ENCODE measurements at places on chromosomes 13 and 19.
A peak's percentile ranks its signal among the peaks of the same experiment; 100 is the strongest.

- no peak for DNase-seq
Observed at GRCh38 chr13:110976785-110977184, 61.9 kb upstream of the ANKRD10 start.

GRCh38 chr13:107675847-107676550, 539.3 kb downstream of the LIG4 start:
- DNase-seq: no peak

- DNase-seq: no peak
Observed at GRCh38 chr19:19334063-19334988, 13.7 kb downstream of the MAU2 start.

GRCh38 chr19:42111811-42112210, 20.4 kb downstream of the POU2F2 start:
- DNase-seq: peak; percentile 46

GRCh38 chr19:6047741-6048251, 62.5 kb downstream of the RFX2 start:
- peak; percentile 47 for DNase-seq

GRCh38 chr13:68745502-68745901, 1362.1 kb upstream of the ATXN8OS start:
- DNase-seq: no peak

DNA sequence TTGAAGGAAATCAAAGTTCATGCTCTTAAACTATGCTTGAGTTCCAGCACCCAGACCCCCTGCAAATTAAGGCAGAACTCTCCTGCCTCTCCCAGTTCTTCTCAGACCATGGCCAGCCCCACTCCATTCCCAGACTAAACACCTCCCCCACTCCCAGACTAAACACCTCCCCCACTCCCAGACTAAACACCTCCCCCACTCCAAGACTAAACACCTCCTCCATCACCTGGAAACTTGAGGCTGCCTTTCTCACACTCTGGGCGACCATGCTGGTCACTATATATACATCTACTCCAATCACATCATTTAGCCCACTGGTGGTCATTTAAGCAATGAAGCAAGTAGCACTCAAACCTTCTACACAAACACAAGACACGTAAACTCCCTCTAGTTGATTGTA, 57.2 kb downstream of the CAB39L start:
- no peak for DNase-seq

DNA sequence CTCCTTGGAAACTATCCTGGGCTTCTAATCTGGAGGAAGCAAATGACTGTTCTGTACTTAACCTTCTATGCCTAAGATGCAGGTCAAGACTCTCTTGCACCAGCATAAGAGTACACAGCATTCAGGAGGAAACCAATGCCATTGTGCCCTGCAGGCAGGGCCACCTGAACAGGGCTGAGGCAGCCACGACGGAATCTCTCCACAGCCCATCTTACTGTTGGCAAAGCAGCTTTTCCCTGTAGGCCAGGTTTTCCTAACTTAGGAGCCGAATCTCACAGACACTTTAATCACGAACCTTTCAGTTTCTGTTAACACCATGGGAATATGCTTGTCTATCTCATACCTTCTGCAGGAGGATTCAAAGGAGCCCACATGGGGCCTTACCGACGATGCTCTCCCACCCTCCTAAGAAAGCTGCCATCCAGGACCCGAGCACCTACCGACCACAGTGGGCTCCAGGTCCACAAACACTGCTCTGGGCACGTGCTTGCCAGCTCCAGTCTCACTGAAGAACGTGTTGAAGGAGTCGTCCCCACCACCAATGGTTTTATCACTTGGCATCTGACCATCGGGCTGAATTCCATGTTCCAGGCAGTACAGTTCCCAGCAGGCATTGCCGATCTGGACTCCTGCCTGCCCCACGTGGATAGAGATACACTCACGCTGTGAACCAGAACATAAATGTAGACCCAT, 2.6 kb downstream of the TUBA3C start:
- no peak for DNase-seq
